Right renal cortex interstitium (tissue), 3 donors: ENCODE measurements at places on chromosomes 11 and 22. TPM values are rescaled to one million over a fixed set of nuclear protein-coding genes. Genes with fewer than 3 reads are reported as not detected.

Gene NXPE4
- not detected for polyA plus RNA-seq

DNA sequence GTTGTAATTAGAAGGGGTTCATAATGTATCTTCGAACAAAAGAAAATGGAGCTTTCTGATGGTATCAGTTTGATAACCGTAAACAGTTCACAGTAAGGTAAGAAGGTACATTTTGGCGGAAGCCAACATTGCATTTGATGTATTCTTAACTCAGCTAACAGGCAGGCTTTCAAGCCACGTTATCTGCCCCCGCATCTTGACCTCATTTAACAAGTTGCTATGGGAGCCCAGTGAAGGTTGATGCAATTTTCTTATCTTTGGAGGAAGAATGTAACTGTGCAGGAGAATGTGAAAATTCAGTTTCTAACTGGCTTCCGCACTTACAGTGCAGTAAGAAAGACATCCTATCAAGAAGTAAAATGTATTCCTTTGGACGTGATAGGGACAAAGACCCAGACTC is 110.6 kb downstream of the ETS1 start:
- no peak for DNase-seq

Gene CPT1A
- 39.6 TPM for polyA plus RNA-seq

Gene ZNRD2
- polyA plus RNA-seq: 49.8 TPM

Gene CASTOR1
- 8.7 TPM for polyA plus RNA-seq

Gene PRR33
- polyA plus RNA-seq: 0.07 TPM

Gene UPK3A
- polyA plus RNA-seq: 0.15 TPM

- DNase-seq: peak; percentile 21
Observed at GRCh38 chr11:77821349-77821851, 456 bp downstream of the AAMDC start.

Gene CFL1
- polyA plus RNA-seq: 846 TPM

Gene IGSF22
- polyA plus RNA-seq: 1.3 TPM

DNA sequence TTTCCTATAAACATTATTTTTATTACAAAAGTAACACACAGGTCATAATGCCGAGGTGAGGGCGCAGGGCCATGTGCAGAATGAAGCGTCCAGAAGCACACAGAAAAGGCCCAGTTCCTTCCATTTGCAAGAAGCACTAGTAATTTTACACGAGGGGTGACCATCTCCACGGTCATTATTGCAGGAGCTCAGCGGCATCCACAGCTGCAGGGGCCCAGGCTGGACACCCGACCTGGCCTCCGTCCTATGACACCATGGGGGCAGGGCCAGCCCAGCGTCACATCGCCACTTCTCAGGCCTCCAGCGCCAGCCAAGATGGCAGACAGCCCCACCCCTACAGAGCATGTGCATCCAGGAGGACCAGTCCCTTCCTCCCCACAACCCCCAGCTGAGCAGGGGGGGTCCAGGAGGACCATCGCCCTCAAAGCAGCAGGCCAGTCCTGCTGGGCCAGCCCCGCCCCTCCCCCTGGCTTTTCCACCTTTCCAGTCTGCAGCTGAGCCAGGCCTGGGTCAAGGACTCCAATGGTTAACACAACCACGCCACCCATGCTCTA is 3.5 kb downstream of the IGF2 start:
- DNase-seq: no peak

GRCh38 chr22:20212754-20213699 is 55.1 kb downstream of the RTN4R start:
- DNase-seq: no peak

DNA sequence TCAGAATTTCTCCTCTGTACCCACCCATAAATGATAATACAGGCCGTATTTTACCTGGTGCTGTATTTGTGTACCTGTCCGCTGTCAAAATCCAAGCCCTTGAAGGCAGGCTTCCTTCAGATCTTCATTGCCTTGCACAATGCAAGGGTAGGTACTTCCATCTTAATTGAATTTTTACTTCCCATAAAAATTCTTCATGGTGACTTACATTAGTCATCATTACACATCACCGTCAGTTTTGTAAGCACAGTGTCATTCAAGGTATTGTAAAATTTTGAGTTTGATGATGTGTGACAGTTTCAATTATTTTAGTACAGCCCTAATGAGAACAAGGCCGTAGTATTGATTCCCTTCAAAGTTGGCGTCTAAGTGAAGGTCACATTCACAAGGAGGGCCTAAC is 770 bp upstream of the TSG101 start:
- no peak for DNase-seq

Gene FOLR3
- 1.9 TPM for polyA plus RNA-seq

- peak; percentile 75 for DNase-seq
Observed at GRCh38 chr22:28029201-28029948, 110.3 kb upstream of the PITPNB start.

- DNase-seq: no peak
Observed at GRCh38 chr11:64894070-64894811, 15.8 kb upstream of the EHD1 start.

- DNase-seq: no peak
Observed at GRCh38 chr11:11265994-11266606, 87.0 kb downstream of the CSNK2A3 start.

Gene BIRC2
- 92.3 TPM for polyA plus RNA-seq

- no peak for DNase-seq
Observed at GRCh38 chr22:26589367-26589844, 526 bp downstream of the TPST2 start.

Gene CRYAB
- 58.6 TPM for polyA plus RNA-seq

- DNase-seq: no peak
Observed at GRCh38 chr11:72702096-72702495, 27.9 kb upstream of the PDE2A start.

DNA sequence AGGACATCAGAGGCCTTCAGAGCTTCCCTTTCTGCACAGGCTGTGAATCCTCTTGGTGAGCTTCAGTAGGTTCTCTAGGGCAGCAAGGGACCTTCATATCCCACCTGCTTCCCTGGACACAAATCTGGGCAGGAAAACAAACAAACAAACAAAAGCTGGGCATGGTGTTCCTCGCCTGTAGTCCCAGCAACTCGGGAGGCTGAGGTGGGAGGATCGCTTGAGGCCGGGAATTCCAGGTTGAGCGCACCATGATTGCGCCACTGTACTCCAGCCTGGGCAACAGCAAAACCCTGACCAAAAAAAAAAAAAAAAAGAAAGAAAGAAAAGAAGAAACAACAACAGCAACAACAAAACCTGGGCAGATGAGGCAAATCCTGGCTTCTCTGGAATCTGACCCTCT is 92.9 kb downstream of the CEP164 start:
- DNase-seq: no peak

DNA sequence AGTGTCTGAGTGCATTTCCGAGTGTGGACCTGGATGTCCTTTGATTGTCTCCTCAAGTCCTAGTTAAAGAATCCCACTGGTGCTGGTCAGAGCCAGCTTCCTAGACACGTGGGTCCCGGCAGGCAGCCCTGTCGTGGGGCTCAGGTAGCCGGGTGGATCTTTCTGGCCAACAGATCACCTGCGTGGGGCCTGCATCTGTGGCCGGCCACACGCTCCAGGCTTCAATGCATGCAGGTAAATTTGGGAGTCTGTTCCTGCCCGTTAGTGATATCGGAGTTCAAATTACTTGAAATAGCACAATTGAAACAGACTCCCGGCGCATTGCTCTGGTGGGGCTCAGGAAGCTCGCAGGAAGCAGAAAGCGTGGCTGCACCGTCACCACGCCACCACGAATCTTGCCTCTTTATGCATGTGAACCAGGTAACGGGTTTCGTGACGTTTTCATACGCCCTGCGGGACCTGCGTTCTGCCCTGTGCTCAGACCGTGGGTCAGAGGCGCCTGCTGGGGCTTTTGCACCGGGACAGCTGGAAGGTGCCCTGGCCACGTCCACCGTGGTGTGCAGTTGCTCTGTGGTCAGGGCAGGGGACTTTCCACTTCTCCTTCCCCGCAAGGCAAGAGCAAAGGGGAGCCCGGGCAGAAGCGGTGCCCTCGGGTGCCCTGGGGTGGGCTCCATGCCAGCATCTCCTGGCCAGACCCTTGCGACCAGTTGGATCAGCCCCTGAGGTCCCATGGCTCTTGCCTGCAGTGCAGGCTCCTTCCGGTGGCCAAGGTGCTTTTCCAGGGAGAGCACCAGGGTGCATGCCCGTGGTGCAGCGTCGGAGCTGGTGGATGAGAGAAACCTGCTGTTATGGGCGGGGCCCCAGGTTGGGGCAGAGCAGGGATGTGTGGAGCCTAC is 803.5 kb downstream of the BRD1 start:
- DNase-seq: no peak

- DNase-seq: no peak
Observed at GRCh38 chr11:26201411-26201810, 130.5 kb upstream of the ANO3 start.

Gene OR4C46
- not detected for polyA plus RNA-seq

GRCh38 chr11:70402016-70402415 is 3.7 kb downstream of the CTTN start:
- no peak for DNase-seq

Gene KIF18A
- polyA plus RNA-seq: 13.0 TPM

GRCh38 chr11:96486890-96487611 is 97.2 kb downstream of the JRKL start:
- DNase-seq: no peak

DNA sequence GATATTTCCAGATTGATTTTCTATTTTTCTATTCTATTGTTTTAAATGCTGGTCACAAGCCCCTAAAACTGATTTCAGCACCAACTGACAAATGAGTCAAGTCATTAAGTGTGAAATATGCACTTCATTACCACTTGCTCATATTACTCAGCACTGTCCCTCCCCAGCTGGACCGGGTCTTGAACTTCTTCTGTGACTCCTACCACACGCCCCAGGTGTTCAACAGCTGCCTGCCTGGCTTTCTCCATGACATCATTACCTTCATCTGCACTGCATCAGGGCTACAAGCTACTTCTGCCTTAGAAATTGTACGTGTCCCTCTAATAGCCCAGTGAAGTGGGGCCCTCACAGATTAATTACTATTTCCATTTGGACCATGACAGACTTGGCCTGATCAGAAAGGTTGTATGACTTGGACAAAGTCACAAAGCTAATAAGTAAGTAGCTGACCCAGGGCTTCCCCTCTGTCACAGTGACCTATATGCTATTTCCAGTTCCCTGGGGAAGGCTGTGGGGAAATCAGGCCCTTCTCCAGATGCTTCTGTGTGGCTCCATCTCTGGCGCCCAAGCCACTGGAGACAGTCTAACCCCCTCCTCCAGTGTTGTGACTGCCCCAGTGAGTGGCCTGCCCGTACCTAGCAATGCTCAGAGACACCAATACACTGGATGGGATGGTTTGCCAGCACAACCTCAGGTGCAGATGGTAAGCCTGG is 18.1 kb downstream of the TBC1D10A start:
- no peak for DNase-seq
